Endothelial cell of umbilical vein (primary cell): ENCODE measurements at places on chromosomes 12 and 14. TPM values are rescaled to one million over a fixed set of nuclear protein-coding genes. Genes with fewer than 3 reads are reported as not detected.

NUP107 gene
- 64.0 and 78.7 TPM in 2 replicates for total RNA-seq

KERA gene
- not detected in 2 replicates for total RNA-seq

RHEBL1 gene
- 2.3 and 2.6 TPM in 2 replicates for total RNA-seq

PSMD9 gene
- total RNA-seq, result 64.6 and 69.2 TPM in 2 replicates

- no peak overlapping the region for H3K27ac ChIP-seq
- no peaks in the 10 kb centered on the region for H3K36me3 ChIP-seq
- no peaks in the 10 kb centered on the region for H3K4me1 ChIP-seq
- peaks cover 7% of the 10 kb centered on the region for H3K27me3 ChIP-seq
- H3K4me3 ChIP-seq, result no peak overlapping the region
Measured at GRCh38 chr12:53688134-53688533, 12.3 kb upstream of the ATP5MC2 start.

DNA sequence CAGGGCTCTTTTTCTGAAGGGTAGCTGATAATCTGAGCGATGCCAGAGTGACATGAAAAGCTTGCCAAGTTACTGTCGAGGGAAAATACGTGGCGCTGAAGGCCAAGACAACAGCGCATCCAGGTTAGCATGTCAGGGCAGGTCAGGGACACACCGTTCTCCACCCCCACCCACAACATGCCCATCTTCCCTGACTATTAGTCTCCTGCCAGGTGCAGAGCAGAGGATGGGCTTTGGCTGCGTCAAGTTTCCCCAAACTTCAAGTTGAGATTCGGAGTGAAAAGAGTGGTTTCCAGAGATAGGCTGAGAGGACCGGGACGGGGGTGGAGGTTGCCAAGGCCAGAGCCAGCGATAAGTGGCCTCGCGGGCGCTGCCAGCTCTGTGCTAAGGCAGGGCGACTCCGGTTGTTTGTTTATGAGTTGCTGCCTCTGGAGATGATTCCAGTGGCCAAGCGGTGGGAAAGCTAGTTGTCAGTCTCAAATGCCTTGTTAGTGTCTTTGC is 1.7 kb downstream of the TRHDE start:
- H3K4me3 ChIP-seq, result no peak overlapping the region
- no peaks in the 10 kb centered on the region for H3K36me3 ChIP-seq
- H3K27ac ChIP-seq, result no peak overlapping the region
- H3K27me3 ChIP-seq, result peaks cover 33% of the 10 kb centered on the region

DNA sequence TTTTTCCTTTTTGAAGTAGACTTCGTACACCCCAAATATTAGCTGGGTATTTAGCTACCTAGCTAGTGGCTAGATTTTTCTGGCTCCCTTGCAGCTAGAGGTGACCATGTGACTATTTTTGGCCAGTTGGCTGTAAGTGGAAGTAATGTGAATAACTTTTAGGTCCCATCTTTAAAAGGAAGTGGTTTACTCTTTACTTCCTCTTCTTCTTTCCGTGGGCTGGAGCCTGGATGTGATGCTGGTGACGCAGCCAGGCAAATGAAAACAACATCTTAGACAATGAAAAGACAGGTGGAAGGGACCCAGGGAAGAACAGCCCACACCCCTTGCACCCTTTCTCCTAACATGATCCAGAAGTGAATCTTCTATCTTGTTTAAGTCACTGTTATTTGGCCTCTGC is 245.5 kb downstream of the ATP23 start:
- H3K36me3 ChIP-seq, result no peaks in the 10 kb centered on the region
- no peaks in the 10 kb centered on the region for H3K27me3 ChIP-seq
- no peaks in the 10 kb centered on the region for H3K4me1 ChIP-seq

GRCh38 chr12:43795716-43796280 is 10.3 kb downstream of the TWF1 start:
- no peaks in the 10 kb centered on the region for H3K27me3 ChIP-seq
- H3K4me3 ChIP-seq, result no peak overlapping the region
- H3K4me1 ChIP-seq, result no peaks in the 10 kb centered on the region

- no peak overlapping the region for H3K27ac ChIP-seq
- no peak overlapping the region for H3K4me3 ChIP-seq
- no peaks in the 10 kb centered on the region for H3K36me3 ChIP-seq
- H3K27me3 ChIP-seq, result no peaks in the 10 kb centered on the region
- H3K4me1 ChIP-seq, result no peaks in the 10 kb centered on the region
Measured at GRCh38 chr12:4005851-4006430, 132.7 kb upstream of the PARP11 start.

- no peak overlapping the region for H3K4me3 ChIP-seq
- peaks cover 4% of the 10 kb centered on the region for H3K4me1 ChIP-seq
- H3K27ac ChIP-seq, result no peak overlapping the region
- H3K36me3 ChIP-seq, result no peaks in the 10 kb centered on the region
- H3K27me3 ChIP-seq, result no peaks in the 10 kb centered on the region
- DNase-seq, result no peak
Measured at GRCh38 chr14:55701638-55702037, 121.6 kb downstream of the KTN1 start.

DNA sequence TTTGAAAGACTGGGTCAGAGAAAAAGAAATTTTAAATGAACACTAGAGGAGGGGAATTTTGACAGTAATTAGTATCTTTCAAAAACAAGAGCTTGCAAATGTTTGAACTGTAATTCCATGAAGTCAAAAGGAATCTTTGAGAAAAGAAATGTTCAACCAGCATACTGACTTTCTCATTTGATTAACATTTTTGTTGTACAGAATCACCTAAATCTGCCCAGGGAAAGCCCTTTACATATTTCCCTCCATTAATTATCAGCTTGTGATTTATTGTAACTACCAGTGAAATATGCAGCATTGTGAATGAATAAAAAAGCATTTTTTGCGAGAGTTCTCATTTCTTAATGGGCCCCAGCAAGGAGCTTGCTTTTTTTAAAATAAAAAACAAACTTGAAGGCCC is 61.2 kb upstream of the CCDC91 start:
- H3K4me1 ChIP-seq, result peaks cover 21% of the 10 kb centered on the region
- no peak overlapping the region for H3K4me3 ChIP-seq
- H3K27me3 ChIP-seq, result no peaks in the 10 kb centered on the region
- H3K27ac ChIP-seq, result no peak overlapping the region
- no peaks in the 10 kb centered on the region for H3K36me3 ChIP-seq

- H3K4me3 ChIP-seq, result no peak overlapping the region
- DNase-seq, result no peak
- no peaks in the 10 kb centered on the region for H3K27me3 ChIP-seq
- no peak overlapping the region for H3K27ac ChIP-seq
- H3K36me3 ChIP-seq, result no peaks in the 10 kb centered on the region
Measured at GRCh38 chr12:92595663-92596062, 107.1 kb upstream of the PLEKHG7 start.

GRCh38 chr14:69312608-69313007 is 52.6 kb downstream of the GALNT16 start:
- H3K36me3 ChIP-seq, result no peaks in the 10 kb centered on the region
- DNase-seq, result no peak
- H3K27me3 ChIP-seq, result peaks cover 17% of the 10 kb centered on the region

- no peak for DNase-seq
- no peak overlapping the region for H3K27ac ChIP-seq
- no peak overlapping the region for H3K4me3 ChIP-seq
- no peaks in the 10 kb centered on the region for H3K27me3 ChIP-seq
Measured at GRCh38 chr12:76555231-76555767, 4.3 kb downstream of the OSBPL8 start.

DNA sequence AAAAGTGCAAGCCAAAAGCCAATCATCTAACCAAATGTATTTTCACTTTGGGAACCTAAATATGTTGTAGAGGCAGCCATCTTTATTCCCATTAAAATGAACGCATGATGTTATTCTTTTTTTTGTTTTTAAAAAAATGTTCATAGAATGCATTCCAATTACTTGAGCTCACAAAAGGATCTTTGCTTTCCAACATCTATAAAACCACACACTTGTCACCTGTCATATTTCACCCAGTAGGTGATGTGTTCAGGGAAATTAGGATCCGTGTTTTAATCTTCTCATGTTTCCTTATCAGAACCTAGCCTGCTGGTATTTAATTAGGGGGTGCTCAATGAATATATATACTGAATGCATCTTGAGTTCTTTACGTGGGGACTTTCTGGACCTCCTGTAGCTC is 13.6 kb downstream of the TTC8 start:
- H3K36me3 ChIP-seq, result no peaks in the 10 kb centered on the region
- H3K4me1 ChIP-seq, result peaks cover 9% of the 10 kb centered on the region
- no peak overlapping the region for H3K4me3 ChIP-seq
- H3K27me3 ChIP-seq, result no peaks in the 10 kb centered on the region
